ENCODE measurements at places on chromosomes 7 and 10.
A peak's percentile ranks its signal among the peaks of the same experiment; 100 is the strongest.

DNA sequence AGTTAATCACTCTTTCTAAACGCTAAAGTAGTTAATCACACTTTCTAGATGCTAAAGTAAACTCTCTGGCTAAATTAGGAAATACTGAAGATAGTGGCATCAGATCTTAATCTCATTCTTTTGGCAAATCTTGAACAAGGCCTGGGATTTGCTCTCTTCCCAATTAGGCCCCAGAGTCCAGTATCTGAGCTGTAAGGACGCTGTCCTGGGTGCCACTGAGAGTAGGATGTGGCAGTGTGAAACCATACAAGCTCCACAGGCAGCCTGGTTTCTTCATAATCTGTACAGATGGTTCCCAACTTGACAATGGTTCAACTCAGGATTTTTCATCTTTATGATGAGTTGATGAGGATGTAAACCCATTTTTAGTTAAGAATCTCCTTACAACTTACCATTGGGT lies 36.9 kb downstream of the GRB10 start:
- DNase-seq = no peak

DNA sequence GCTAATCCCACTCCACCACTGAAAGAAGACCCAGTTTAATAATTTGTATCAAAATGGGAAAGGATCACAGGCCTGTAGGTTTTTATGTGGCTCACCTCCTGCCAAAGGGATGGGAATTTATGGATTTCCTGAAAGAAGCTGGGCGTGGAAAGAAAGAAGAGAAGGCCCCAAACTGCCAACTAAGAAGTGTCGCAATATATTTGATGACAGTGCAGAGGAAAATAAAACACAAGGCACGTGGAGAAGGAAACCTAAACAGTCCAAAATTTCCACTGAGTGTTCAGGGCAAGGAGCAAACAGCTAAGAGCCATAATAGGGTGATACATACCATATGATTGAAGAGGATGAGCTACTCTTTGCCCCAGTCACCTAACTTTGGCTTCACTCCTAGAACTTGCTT lies 667.2 kb downstream of the GATA3 start:
- no peak for DNase-seq

- no peak for DNase-seq
Observed at GRCh38 chr7:2107386-2108070, 125.2 kb downstream of the MAD1L1 start.

- DNase-seq = no peak
Observed at GRCh38 chr10:93220296-93221170, 146.8 kb downstream of the CYP26A1 start.

DNA sequence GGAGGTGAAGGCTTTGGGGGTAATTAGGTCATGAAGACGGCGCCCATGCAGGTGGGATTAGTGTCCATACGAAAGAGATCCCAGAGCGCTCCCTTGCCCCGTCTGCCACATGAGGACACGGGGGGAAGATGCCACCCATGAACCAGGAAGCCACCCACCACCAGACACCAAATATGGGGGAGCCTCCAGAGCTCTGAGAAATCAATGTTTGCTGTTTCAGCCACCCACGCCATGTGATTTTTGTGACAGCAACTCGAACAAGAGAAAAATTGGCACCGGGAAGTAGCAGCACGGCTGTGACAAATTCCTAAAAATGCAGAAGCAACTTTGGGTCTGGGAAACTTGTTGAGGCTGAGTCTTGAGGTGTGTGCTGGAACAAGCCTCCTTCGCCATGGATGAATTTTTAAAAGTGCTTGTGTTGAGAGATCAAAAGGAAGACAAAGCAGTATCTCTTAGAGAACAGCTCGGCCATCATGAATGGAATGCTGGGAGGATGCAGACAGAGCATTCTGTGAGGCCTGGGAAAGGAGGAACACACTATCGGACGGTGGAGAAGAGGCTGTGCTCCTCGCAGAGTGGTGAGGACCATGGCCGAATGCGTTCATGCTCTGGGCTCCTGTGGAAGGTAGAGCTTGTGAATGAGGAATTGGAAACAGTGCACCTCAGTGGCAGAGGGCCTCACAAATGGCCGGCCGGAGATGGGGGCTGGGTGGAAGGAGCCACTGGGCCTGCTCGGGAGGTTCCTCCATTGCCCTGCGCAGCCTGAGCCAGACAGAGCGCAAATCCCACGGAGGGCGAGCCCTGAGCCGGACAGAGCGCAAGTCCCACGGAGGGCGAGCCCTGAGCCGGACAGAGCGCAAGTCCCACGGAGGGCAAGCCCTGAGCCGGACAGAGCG lies 277.5 kb downstream of the PTPRN2 start:
- DNase-seq = no peak

DNA sequence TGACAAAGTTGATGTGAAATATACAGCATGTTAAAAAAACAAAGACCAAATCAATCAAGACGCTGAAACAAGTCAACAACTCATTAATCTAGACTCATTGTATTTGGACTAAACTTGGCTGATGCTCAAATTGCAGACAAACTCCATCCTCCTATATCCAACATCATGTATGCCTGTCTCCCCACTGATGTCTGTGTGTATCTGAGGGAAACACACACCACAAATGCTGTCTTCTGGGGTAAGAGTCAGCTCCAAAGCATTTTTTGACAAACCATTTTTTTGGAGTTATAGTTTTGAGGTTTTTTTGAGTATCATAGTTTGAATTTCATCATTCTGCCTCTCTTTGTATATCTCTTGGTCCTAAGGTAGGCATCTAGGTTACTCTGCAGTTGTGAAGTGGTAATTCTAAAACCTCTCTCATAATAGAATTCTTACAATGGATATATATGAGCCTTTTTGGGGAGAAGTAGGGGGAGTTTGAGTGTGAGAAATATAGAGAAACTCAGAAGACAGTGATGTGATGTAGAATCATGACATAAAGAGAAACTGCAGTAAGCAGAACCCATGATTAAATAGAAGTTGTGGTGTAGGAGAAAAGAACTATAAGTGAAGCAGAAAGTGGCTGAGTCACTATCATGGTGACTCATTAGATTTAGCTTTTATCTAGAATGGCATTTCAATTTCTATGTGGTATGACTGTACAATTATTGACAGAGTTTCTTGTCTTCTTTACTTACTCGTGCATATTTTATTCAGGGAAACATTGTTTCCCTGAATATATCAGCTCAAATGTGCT lies 1531.1 kb upstream of the LRRTM3 start:
- DNase-seq = no peak

DNA sequence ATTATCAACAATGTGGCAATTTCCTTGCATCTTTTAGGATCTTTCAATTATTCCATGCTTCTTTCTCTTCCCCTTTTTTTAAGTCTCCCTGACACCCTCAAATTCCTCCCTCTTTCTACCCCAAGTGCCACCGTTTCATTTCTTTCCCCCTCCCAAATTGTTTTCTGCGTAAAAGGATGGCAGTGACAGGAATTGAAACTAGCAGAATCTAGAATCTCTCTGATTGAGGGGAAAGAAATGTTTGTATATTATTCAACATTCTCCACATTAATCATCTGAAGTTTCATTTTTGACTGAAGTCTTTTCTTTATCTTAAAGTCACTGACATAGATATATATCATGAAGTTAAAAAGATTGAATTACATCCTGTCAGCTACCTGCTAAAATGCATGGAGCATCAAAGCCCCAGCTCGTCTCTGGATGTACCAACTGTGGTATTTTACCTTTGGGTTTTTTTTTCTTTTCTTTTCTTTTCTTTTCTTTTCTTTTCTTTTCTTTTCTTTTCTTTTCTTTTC lies 633.5 kb downstream of the SORCS3 start:
- DNase-seq = no peak

DNA sequence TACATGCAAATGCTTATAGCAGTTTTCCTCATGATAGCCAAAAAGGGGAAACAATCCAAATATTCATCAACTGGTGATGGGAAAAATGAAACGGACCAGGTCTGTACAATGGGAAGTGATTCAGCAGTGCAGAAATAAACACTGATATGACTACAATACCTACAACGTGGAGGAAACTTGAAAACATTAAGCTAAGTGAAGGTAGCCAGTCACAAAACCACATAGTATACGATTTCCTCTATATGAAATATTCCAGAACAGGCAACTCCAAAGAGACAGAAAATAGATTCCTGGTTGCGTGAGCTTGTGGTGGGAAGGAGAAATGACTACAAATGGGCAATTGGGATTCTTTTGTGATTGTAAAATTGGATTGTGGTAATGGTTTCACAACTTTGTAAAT lies 263.1 kb upstream of the PITRM1 start:
- DNase-seq = no peak

GRCh38 chr7:12674861-12675260 lies 12.6 kb upstream of the ARL4A start:
- DNase-seq = peak; percentile 73

DNA sequence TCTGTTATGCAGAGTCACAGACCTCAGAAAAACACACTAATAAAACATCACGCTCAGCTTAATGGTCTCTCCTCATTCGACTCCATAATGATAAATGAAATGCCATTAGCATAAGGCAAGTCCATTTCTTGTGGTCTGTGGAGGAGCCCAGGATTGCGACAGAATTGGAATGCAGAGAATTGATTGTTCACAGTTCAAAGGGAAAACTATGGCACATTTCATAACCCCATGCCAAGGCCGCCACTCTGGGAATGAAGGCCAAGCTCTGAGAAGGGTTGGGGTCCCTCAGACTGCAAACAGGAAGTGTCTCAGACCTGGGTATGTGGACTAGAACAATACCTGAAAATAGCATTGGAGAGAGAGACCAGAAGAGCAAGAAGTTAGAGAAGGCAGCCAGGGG lies 398.9 kb downstream of the ADRA2A start:
- DNase-seq = no peak

DNA sequence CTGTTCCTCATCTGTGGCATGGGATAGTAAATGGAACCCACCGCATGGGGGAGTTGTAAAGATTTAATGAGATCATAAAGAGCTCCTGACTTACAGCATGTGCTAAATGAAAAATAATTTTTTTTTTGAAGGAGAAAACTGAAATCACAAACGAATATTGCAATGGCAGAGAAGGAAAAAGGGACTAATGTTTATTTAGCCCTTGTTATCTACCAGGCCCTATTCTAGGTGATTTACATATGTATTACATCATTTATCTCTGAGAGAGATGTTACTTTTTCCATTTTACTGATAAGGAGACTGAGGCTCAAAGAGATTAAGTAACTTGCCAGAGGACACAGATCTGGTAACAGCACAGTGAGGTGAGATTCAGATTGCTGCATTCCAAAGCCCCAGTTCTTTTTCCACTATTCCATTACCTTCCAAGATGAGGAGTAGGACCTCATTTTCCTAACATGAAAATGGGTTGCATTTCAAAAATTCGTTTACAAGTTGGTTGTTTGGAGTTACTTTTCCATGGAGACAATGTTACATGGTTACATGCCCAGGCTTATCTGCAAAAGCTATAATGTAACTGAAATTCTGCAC lies 28.6 kb downstream of the VCL start:
- no peak for DNase-seq

DNA sequence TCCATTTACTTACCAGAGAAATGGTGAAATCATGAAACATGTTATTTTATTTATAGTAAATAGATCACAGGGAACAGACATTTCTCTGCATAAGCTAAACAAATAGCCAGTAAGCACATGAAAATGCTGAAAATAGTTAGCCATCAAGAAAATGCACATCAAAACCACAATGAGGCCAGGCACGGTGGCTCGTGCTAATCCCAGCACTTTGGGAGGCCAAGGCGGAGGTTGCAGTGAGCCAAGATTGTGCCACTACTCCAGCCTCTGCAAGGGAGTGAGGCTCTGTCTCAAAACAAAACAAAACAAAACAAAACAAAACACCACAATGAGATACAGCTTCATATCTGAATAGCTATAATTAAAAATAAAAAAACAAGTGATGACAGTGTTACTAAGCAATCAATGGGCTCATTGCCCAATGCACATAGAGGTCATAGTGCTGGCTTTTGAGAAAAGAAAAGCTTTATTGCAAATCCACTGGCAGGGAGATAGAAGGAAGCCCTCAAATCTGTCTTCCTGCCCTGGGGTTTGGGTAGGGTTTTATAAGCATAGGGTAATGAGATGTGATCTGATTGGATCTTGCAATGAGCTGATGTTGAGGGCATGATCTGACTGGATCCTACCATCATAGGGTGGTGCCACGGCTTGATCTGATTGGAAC lies 16.2 kb downstream of the CSTF2T start:
- no peak for DNase-seq

GRCh38 chr10:31693491-31693890 lies 235.1 kb downstream of the ARHGAP12 start:
- DNase-seq = no peak

- peak; percentile 7 for DNase-seq
Observed at GRCh38 chr7:41825927-41826480, 123.1 kb upstream of the INHBA start.

- DNase-seq = no peak
Observed at GRCh38 chr7:80721883-80722615, 83.6 kb downstream of the CD36 start.

- DNase-seq = no peak
Observed at GRCh38 chr10:116594525-116595035, 3.8 kb downstream of the PNLIPRP1 start.

- no peak for DNase-seq
Observed at GRCh38 chr7:151813997-151814396, 62.9 kb downstream of the PRKAG2 start.

GRCh38 chr7:101707587-101707986 lies 78.5 kb upstream of the MYL10 start:
- DNase-seq = no peak

GRCh38 chr7:77321300-77321699 lies 94.8 kb downstream of the GSAP start:
- no peak for DNase-seq

- DNase-seq = no peak
Observed at GRCh38 chr7:20359341-20359963, 28.8 kb downstream of the ITGB8 start.

Data from hematopoietic multipotent progenitor cell treated with erythropoietin and hydrocortisone succinate and interleukin-3 and kit ligand, for 17 days (in vitro differentiated cells).